Motor neuron (in vitro differentiated cells): ENCODE measurements at places on chromosomes 7 and 10. TPM values are rescaled to one million over a fixed set of nuclear protein-coding genes. Genes with fewer than 3 reads are reported as not detected.

- peak; percentile 59 for ATAC-seq
These were observed 40.1 kb upstream of the PPP1R17 start for GRCh38 chr7:31646942-31647341.

DNA sequence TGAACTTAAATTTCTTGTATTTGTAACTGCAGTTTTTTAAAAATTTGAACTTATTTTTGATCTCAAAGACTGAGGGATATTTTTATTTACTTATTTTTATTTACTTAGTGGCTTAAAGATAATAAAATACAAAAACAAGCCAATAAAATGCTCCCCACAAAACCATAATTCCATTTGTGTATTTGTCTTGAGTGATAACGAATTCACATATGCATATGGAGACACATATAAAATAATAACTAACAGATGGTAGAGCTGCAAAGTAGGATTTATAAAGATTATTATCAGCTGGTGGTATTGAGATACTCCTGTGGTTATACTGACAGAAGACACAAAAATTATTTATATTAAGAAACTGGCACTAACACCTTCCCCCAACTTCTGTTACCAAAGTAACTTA is 90.2 kb upstream of the RPA3 start:
- ATAC-seq, result no peak

DNA sequence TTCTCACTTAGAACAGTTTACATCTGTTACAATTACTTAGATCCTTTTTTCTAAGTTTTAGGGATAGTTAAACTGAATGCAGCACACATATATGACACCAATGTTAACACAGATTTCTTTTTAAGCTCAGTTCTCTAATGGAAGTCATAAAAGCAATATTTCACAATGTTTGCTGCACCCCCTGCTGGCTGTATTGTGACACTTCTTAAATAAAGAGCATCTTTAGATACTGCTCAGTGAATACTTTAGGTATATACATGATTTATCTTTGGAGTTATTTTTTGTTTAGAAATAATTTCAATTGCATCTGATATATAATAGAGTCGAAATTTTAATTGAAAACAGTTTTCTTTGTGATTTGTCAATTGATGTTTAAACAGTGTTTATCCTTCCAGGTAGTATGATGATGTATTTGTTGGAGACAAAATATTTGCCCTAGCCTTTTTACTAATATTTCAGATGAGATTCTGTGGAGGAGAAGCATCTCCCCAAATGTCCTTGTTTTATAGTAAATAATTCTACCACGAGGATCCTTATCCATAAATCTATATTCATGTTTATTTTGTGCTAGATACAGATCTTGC is 174.4 kb downstream of the ST7 start:
- ATAC-seq, result no peak

- ATAC-seq, result no peak
These were observed 169.8 kb downstream of the SGMS1 start for GRCh38 chr10:50453940-50454339.

The ST8SIA6 gene
- 0.15 and 0.24 TPM in 2 replicates for total RNA-seq

GRCh38 chr10:121497513-121498470 is 100.5 kb downstream of the FGFR2 start:
- no peak for ATAC-seq
